ENCODE measurements at places on chromosomes 1 and 21.

- no peak for DNase-seq
Measured at GRCh38 chr1:33082575-33083108, 1.7 kb downstream of the AZIN2 start.

- peak; percentile 43 for DNase-seq
Measured at GRCh38 chr1:153490272-153491051, 30.0 kb upstream of the S100A7 start.

- no peak for DNase-seq
Measured at GRCh38 chr1:31784356-31785019, 20.3 kb upstream of the ADGRB2 start.

DNA sequence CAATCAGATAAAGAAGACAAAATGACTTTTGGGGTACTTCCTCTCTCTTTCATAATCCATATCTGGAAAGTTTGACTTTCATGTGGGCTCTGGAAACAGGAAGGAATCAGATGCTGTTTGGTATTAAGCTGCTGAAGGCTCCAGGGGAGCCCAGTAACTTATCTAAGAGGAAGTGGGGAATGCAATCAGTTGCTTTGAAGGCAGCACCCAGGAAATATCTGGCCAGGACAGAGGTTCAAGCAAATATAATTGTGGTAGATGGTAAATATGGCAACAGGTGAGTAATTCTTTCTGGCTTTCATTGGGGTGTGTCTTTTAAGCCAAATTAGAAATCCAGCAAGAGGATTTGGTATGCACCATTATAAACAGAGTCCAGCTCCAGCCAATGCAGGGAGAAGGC is 44.4 kb downstream of the COLGALT2 start:
- DNase-seq, result peak; percentile 82

- DNase-seq, result no peak
Measured at GRCh38 chr1:185409345-185409744, 92.3 kb upstream of the IVNS1ABP start.

DNA sequence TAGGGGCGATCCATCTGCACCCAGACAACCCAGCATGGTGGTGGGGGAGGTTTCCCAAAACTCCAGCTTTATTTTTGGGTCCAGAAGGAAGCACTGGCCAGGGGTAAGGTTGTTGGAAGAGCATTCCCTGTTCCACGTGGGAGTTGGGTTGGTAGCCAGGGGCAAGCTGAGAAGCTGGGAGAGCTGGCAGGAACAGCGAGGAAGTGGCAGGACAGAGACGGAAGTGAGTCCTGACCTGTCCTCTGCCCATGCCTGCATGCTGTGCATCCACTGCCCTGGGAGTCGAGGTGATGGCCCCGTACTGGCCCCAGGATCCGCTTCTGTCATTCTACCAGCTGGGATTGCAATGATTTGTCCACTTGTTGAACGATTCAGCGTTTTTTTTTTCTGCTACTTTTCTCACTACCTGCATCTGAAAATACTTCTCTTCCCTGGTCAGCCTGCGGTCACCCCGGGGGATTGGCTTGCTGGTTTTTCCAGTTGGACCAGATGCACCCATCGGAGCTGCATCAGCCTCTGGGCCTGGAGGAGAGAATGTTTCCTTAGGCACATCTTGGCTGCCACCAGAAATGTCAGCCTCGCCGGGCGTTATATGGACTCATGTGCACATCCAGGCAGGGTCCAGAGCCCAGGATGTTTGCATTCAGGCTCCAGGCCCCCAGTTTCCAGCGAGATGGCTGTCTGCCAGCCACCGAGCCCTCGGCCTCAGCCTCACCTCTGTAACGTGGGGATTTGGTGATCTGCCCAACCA is 28.3 kb upstream of the TMPRSS2 start:
- DNase-seq, result no peak

DNA sequence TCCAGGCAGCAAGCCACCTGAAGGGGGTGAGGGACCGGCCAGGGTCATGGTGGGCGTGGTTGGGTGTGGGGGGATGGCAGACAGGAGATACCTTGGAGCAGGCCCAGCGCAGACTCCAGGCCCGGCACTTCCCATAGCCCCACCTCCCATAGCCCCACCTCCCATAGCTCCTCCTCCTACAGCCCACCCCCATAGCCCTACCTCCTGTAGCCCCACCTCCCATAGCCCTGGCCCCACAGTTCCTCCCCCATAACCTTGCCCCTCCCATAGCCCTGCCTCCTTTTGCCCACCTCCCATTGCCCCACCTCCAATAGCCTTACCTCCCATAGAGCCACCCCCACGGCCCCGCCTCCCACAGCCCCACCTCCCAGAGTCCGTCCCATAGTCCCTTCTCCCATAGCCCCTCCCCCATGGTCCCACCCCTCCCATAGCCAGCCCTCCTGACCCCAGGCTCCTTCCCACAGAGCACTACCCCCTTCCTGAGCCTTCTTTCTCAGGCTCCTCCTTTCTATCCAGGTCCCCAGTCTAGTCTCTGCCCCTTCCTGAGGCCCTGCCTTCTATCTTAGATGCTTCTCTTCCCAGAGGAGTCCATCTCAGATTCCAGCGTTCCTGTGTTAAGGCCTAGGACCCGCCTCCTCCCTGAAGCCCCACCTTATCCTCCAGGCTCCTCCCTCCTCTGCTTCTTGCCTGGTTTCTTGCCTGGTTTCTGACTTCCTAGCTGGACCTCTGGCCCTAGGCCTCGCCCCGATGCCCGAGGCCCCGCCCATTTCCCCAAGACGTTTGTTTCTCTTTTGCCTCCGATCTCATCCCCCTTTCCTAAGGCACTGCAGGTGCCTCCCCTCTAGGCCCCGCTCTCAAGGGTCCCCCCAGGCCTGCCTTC is 46.8 kb downstream of the PTPRU start:
- DNase-seq, result peak; percentile 91

Data from OCI-M1 (cell line).